ENCODE measurements at places on chromosomes 4 and X.

- DNase-seq = no peak
Observed at GRCh38 chrX:71053217-71053621, 14.9 kb downstream of the SNX12 start.

- DNase-seq = no peak
Observed at GRCh38 chrX:34467437-34467836, 189.6 kb downstream of the TMEM47 start.

GRCh38 chrX:23731951-23732350 lies 11.1 kb downstream of the ACOT9 start:
- DNase-seq = no peak

- DNase-seq = no peak
Observed at GRCh38 chrX:113512700-113513395, 672.2 kb upstream of the AMOT start.

GRCh38 chr4:150325872-150326271 lies 247.6 kb downstream of the DCLK2 start:
- no peak for DNase-seq

GRCh38 chr4:108427946-108428485 lies 192.4 kb upstream of the RPL34 start:
- DNase-seq = no peak

GRCh38 chrX:115898382-115899001 lies 272.1 kb upstream of the AGTR2 start:
- DNase-seq = no peak

GRCh38 chr4:179001918-179002317 lies 1559.7 kb upstream of the AGA start:
- DNase-seq = no peak

GRCh38 chr4:26267087-26267486 lies 53.7 kb upstream of the RBPJ start:
- no peak for DNase-seq

- no peak for DNase-seq
Observed at GRCh38 chr4:176277162-176277904, 8.3 kb upstream of the ASB5 start.

DNA sequence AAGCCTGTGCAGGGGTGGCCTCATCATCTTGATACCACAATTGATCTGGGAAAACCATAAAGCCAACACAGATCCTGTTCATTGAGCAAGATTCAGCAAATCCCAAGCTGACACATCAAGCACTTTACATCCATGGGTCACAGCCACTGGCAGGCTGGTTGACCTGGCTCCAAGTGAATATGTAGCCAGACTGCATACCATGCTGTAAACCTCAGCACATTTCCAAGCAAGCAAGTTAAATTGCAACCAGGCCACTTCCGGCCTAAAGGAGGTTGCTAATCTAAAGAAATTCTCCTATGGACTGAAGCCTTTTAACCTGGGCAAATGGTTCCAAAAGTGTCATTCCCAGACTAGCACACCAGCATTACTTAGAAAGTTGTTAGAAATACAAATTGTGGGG lies 54.4 kb upstream of the USP26 start:
- no peak for DNase-seq

DNA sequence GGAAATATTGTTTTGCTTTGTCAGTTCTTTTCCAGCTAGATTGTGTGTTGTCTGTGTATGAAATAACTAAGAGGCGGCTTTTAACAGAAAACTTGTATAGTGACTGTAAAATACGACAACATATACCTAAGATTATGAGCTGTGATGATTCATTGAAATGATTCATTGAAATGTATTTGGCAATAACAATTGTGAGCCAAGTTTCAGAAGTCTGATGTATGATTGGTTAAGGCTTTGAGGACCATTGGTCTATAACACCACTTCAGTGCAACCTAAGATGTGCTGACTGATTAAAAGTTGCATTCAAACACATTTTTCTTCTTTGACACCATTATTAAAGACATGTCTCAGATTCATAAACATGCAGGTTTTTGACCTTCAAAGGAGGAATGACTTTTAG lies 76.6 kb downstream of the PTPN13 start:
- no peak for DNase-seq

All from activated CD4-positive, alpha-beta T cell treated with anti-CD3 and anti-CD28 coated beads, Interleukin-2, amount 50 U/mL, for 24 hours (primary cell).